ENCODE measurements at places on chromosomes 7 and 10. TPM values are rescaled to one million over a fixed set of nuclear protein-coding genes. Genes with fewer than 3 reads are reported as not detected.

The GDF10 gene
- 2.5 TPM for polyA plus RNA-seq

The LIPM gene
- polyA plus RNA-seq = 0.04 TPM

The CYTH3 gene
- polyA plus RNA-seq = 30.9 TPM

The VPS41 gene
- polyA plus RNA-seq = 63.7 TPM

The ZNF716 gene
- polyA plus RNA-seq = not detected

- DNase-seq = no peak
Observed at GRCh38 chr7:112144284-112145059, 61.7 kb downstream of the DOCK4 start.

GRCh38 chr10:43128331-43128730 is 9.9 kb upstream of the CSGALNACT2 start:
- no peak for DNase-seq

DNA sequence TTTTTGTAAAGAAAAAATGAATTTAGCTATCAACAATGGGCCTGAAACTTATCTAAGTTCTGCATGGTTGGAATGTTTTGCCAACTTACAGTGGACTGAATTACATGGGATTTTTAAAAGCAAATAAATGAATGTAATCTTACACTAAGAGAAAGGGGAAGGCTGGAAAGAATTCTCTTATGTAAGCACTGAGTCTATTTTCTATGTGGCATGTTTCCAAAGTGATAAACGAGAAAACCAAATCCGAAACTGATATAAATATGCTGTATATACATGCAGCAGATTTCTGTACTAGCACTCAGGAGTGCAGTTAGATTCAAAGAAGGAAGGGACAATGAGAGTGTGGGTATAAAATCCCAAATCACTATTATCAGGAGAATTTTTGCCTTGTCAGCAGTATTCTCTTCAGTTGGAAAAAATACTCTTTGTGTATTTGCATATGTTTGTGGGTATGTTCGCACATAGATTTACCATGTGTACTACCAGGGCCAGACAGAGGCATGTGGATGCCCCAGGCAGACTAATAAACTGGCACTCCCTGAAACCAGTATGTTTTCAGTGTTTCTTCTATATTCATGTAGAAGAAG is 334.3 kb upstream of the SEMA3D start:
- no peak for DNase-seq

- DNase-seq = no peak
Observed at GRCh38 chr7:1103009-1103788, 15.3 kb downstream of the GPER1 start.

DNA sequence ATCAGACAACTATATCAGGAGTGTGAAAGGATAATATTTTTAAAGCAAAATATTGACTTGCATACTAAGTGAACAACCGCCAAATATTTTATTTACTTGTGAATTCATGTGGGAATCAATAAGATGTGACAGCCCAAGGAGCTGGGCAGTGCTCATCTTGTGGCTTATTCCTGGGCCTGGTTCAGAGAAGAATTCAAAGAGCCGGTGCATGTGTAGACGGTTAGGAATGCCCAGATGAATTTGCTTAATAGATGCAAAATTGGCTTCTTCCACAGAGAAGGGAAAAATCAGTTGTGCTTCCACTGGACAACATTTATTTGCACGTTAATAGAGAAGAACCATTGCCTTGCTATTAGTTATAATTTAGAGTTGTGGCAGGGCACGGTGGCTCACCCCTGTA is 4.4 kb downstream of the MYL7 start:
- DNase-seq = no peak

DNA sequence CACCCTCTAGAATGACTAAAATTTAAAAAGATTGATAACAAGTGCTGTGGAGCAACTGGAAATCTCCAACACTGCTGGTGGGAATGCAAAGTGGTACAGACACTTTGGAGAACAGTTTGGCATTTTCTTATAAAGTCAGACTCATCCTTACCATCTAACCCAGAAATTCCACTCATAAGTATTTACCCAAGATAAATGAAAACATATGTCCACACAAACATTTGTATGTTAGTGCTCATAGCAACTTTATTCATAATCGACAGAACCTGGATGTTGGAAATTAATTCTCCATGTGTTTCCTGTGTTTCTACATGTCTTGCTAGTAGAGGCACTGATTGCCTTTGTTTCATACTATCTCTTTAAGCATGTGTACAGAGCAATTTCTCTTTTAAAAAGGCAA is 282.4 kb downstream of the AHR start:
- no peak for DNase-seq

GRCh38 chr7:150831851-150832250 is 20.5 kb upstream of the AOC1 start:
- DNase-seq = no peak

GRCh38 chr10:22550732-22551131 is 163.6 kb downstream of the PIP4K2A start:
- DNase-seq = no peak

DNA sequence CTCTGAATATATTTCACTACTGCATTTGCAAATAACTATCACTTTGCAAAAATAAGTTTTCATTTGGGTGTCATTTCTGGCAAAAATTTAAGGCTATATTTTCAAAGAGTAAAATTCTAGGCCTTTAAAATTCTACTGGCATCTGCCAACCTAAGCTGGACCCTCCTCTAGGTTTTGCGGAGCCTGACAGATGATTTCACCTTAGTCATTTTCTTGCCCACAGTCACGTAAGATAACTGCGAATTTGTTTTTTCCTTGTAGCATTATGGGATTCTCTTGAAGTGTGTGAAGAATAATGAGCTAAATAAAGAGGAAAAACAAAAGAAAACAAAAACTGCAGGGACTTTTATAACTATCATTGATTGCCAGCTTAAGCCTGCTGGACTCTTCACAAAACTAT is 7.8 kb downstream of the MEOX2 start:
- DNase-seq = no peak

GRCh38 chr7:2522780-2523433 is 3.3 kb downstream of the LFNG start:
- DNase-seq = peak; percentile 95

GRCh38 chr10:28684986-28685580 is 7.8 kb downstream of the BAMBI start:
- DNase-seq = no peak

DNA sequence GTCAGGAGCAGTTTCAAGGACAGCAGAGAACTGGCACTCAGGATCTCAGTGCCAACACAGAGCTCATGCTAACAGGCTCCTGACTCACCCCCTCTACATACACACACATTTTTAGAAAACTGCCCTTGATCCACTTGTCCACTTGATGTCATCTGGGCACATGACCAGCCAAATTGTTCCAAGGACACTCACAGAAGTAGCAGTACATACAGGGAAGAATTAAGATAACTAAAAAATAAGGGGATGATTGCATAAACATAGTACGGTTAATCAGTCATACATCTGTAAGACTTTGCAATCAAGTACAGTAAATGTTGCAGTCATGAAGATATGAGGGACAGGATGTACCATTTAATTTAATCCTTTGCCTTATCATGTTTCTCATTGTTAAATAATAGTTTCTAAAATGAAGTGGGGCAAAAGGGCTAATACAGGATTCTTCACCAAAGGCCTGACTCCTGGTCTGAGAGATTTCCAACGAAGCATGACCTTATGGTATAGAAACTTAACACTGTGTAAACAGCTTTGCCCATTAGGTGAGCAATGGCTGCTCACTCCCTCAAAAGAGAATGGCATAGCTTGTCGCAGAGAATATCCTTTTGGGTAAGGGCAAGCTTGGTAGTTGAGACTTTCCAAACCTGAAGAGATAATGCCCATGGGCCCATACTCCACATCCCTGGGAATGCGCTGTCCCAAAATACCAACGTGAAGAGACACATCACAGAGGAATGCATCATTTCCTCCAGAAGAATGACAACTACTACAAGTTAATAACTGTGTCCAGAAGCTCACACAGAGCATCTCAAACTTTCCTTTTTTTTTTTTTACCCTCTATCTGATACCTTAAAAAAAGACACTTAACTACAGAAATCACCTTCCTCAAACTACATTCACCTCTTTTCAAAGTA is 94.1 kb downstream of the ARMH3 start:
- DNase-seq = no peak

- no peak for DNase-seq
Observed at GRCh38 chr10:49138361-49138891, 4.6 kb upstream of the FAM170B start.

GRCh38 chr10:74103560-74104258 is 46.9 kb downstream of the AP3M1 start:
- DNase-seq = no peak

DNA sequence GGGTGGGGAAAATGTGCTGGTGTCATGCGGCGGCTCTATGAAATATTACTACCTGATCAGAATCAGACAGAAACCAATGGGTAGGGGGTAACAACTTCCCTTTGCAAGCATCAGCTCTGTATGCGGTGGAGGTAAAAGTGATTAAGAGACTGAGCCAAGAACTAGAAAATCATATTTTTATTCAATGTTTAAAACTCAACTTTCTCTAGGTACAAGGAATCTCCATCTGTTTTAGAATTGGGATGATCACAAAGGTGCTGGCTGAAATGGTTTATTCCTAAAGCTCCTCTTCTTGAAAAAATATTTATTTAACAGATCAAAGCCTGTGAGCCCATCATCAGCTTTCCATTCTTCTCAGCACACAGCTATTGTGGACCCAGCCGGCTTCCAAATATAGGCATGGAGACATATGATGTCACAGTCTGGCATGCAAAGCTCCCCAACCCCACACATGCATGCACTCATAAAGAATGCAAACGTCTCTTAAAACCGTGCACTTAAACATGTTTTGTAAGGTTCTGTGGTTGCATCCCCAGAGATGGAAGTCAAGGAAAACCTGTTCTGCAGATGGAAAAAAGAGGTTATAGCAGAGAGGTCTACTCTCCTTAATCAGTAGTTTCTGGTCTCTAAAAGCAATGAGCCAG is 126.0 kb downstream of the SKIDA1 start:
- peak; percentile 29 for DNase-seq

- DNase-seq = no peak
Observed at GRCh38 chr7:152674860-152675758, 832 bp downstream of the XRCC2 start.

GRCh38 chr7:17411922-17412321 is 113.5 kb downstream of the AHR start:
- no peak for DNase-seq
